ENCODE measurements at places on chromosomes 12 and 14.

DNA sequence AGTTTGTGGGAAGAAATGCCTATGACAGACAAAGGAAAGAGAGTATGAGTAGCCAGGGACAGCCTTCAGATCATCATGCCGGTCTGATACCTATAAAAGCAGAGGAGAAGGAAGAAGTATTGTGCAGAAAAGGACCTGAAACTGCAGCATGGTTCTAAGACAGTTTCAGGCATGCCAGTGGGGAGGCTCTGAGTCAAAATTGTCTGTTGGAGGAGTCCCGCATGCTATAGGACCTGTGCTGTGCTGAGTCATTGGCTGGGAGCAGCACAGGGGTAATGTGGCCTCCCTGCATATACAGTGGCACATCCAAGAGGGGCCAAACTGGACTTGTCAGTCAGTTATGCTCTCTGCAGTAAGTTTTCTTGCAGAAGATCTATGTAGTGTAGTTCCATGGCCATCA is 40.7 kb downstream of the NEUROD4 start:
- DNase-seq, result no peak

DNA sequence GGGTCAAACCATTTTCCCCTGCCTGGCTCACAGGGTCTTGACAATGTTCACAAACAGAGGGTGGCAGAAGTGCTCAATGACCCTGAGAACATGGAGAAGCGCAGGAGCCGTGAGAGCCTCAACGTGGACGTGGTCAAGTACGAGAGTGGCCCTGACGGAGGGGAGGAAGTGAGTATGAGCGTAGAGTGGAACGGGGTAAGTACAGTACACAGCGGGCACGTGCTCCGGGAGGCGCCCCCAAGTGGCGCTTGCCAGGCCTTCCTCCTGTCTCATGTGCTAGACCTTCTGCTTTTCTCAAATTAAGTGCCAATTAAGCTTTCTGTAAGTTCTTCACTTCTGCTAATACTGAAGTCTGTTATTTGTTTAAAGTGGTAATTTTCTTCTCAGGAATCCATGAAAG is 35.9 kb downstream of the XRCC3 start:
- no peak for DNase-seq

- no peak for DNase-seq
Measured at GRCh38 chr12:84397846-84398245, 514.8 kb downstream of the SLC6A15 start.

DNA sequence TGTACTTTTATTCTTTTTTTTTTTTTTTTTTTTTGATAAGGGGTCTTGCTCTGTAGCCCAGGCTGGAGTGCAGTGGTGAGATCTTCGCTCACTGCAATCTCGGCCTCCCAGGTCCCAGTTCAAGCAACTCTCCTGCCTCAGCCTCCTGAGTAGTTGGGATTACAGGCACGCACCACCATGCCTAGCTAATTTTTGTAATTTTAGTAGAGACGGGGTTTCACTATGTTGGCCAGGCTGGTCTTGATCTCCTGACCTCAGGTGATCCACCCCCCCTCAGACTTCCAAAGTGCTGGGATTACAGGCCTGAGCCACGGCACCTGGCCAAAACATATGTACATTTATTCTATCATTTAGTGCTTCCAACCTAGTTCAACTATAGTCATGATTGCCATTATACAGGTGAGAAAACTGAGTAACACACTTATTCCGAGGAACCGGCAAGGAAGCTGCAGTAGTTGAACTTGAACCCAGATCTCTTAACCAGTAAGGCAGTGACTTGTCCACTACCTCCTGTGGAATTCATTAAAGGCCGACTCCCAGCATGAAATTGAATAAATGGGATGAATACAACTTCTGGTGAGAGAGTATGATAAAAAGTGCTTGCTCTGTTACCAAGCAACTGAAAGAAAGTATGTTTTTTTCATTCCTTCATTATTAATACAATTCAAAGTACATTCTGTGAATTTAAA is 755 bp upstream of the ATF7IP start:
- no peak for DNase-seq

GRCh38 chr14:55045087-55045486 is 6.4 kb upstream of the MAPK1IP1L start:
- no peak for DNase-seq

DNA sequence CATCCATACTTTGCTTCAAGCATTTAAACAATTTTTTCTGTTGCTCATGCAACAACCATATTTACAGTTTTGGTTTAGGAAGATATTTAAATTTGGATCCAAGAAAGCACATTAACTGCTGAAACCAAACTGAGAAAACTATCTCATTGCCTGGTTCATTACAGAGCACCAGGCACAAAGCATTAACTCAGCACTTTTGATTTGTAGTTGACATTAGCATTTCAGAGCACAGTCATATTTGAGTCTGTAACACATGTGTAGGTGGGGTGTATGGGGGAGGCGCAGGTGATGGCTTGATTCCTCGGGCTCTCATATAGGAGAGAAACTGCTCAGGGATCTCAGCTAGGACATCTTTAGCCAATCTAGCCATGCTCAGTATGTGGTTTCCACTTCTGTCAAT is 251.7 kb downstream of the CPNE8 start:
- DNase-seq, result no peak

GRCh38 chr12:92860521-92860920 is 68.6 kb downstream of the EEA1 start:
- no peak for DNase-seq

DNA sequence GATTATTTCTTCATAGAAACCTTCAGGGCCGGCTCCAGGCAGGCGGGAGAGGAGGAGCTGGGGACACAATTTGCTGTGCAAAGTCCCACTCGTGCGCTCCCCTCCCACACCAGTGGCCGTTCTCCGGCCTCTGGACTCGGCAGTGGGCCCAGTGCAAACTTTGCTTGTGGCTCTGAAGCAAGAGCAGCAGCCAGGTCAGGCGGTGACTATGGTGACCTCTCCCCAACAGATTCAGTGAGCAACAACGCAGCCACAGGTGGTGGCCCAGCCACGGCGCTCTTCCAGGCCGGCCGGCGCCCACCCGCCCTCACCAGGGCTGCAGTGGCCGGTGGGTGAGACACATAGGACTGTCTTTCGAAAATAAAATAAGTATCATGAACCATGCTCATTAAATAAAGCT is 29.5 kb downstream of the VPS37B start:
- no peak for DNase-seq

DNA sequence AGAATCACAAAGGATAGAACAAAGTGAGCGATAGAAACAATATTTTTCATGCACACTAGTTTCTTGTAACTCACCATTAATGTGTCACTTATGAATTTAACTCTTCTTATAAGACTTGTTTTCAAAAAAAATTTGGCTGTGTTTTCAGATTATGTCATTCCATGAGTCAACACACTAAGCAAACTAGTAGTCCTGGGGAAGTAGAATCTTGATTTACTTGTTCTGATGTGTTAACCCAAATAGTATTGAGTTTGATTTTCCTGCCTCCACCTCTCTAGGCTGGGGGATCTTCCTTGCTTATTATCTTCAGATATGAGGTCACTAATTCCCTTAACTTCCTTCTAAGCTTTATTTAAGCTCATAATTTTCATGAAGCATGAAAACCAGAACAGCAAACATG is 151.0 kb upstream of the SEL1L start:
- DNase-seq, result no peak

GRCh38 chr12:121279071-121279375 is 17.5 kb downstream of the CAMKK2 start:
- no peak for DNase-seq

DNA sequence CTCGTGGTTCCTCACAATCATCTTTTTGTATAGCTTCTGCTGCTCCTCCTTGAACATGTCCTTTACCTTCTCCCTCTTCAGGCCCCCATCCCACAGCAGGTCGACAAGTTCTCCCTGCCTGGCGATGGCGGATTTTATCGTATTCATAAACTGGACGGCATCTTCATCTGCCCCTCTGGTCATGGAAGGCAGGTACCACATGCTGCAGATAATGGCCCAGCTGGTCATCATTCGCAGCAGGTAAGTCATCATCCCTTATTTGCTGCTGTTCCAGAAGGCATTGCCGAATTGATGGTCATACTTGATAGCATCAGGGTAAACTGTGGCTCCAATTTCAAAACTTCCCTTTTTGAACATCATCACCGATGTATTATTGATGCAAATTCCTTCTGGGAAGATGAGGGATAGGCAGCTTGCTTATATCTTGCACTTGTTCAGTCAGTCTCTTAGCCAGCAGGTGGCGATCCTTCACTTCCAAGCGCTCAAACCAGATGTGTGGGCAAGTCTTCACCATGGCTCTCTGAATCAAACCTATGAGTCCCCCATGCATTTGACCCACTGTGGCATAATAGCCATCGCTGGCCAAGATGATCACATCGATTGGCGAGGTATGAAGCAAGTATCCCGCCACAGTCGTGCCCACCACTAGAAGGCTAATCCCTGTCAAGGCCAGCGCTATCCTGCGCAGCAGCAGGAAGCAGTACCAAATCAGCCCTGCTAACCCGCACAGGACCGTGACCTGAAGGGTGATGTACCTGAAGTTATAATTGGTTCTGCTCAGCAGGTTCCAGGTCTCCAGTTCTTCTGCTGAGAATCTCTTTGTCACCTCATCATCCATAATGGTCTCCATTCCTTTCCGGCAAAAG is 381.5 kb upstream of the STXBP6 start:
- no peak for DNase-seq

DNA sequence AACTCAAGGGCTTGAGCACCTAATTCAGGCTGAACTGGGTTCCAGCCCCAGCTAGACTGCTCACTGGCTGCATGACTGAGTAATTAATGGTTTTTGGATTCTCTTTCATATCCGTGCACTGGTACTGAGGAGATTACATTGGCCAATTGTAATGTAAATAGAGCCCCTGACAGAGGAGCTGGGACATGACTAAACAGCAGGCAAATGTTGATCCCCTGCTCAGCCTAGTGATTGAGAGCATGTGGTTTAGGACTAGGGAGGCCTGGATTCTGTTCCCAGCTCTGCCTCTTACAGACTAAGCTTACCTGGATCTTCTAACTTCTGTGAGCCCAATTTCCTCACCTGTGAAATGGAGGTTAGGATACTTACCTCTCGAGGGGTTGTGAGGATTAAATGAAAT is 204.3 kb downstream of the ESR2 start:
- no peak for DNase-seq

- DNase-seq, result no peak
Measured at GRCh38 chr12:19654650-19655376, 215.5 kb downstream of the AEBP2 start.

DNA sequence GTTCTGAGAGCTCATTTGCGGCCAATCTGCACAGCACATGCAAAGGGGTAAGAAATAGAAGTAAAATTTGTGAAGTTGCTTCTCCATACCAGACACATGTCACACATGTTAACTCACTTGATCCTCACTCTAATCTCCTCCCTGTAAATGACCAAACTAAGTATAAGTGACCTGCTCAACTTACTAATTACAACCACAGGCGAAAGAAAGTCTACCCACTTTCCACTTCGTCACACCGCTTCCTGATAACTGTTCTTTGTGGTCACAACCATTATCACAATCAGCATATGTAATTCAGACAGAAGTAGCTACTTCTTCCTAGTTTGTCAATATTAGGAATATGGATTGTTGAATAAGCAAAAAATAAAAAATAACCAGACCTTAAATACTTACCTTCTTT is 293.7 kb upstream of the CLEC14A start:
- no peak for DNase-seq

DNA sequence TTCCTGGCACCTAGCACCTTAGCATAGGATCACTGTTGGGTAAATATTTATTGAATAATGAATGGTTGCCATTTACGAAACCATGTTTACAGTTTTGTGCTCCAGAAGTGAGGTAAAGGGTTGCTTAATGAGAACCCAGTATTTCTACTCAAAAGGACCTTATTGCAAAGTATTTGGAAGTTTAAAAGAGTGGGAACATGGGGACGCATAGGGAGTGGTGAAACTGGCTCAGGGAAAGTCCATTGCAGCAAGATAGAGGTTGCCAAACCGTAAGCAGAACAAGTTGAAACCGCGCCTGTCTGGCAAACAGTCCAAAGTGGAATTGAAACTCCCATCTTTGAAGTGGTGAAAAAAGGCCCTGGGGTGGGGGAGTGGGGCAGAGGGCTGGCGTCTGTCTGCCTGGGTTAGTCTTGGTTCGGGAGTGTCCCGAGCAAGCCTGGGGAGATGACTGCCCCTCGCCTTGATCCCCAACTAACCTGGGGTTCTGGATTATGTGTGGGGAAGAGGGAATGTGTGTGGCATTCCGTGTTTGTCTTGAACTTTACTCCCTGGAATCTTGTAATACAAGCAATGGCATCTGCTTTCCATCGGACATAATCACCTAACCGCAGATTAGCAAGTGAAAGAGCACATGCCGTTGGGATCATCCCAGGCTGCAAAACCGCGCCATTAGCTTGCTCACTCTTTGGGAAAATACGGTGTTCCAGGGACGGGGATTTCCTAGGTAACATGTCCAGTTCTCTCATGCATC is 7.2 kb downstream of the ALDH2 start:
- no peak for DNase-seq

- DNase-seq, result no peak
Measured at GRCh38 chr14:49950275-49951228, 57.7 kb downstream of the ARF6 start.

Data from H54 (cell line).